ENCODE measurements at places on chromosomes 1 and 21.

GRCh38 chr1:201883786-201884185 lies 4.9 kb upstream of the SHISA4 start:
- DNase-seq = no peak

- no peak for DNase-seq
Measured at GRCh38 chr1:21912038-21912758, 24.9 kb downstream of the HSPG2 start.

DNA sequence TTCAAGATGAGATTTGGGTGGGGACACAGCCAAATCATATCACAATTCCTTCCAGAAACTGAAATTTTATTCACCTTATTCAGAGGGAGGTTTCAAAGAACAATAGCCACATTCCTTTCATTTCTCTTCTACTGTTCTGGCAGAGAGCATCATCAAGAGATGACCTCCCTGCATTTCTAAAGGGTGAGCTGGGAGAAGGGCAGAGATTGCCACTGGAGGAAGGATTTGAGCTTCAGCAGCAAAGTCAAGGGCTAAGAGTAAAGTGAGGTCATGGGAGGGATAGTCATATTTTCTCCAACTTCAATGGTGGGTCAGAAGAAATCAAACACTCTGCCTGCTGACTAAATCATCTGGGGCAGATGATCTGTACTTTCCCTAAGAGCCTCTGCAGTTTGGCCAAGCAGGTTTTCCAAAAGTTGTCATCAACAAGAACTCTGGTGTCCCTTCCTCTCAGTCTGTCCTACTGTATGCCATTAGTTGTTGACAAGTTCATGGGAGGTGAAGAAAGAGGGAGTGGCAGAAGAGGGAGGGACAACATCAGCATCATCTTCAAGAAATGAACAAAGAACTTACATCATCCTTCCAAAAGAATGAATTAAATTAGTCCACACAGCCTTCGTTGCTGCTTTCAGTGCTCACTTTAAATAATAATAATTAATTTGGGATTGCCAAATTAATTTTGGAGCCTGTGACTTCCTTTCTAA lies 298.3 kb downstream of the ASTN1 start:
- no peak for DNase-seq

DNA sequence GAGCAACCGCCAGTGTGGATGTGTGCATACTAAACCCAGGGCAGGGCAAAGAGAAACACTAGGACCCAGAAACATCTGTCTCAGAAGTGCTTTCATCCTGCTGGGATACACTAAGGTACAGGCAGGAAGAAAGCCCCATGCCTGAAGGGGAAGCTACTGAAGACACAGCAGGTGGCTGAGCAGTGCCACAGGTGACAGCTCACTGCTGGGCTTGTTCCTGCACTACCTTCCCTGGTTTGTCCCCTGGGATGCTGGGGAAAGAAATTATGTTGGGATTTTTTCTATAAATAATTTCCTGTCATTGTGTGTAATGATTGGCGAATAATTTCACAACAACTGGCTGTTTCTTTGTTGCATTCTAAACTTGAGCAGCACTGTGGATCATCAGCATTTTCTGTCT lies 245.3 kb upstream of the RAB4A start:
- no peak for DNase-seq

DNA sequence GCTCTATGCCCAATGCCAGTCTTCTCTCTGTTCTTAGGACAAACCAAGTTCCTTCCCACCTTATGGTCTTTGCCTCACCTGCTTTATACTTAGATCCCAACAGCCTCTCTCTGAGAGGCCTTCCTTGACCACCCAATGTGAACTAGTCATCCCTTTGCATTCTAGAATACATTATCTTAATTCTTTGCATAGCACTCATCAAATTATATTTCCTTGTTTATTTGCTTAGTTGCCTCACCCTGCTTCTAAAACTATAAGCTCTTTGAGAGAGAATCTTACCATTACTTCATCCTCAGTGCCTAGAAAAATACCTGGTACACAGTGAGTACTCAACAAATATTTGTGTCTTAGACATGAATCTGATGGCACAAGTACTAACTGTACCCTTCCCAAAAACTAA lies 8.0 kb downstream of the PIGP start:
- DNase-seq = no peak

- no peak for DNase-seq
Measured at GRCh38 chr21:35084869-35085268, 35.8 kb upstream of the RUNX1 start.

DNA sequence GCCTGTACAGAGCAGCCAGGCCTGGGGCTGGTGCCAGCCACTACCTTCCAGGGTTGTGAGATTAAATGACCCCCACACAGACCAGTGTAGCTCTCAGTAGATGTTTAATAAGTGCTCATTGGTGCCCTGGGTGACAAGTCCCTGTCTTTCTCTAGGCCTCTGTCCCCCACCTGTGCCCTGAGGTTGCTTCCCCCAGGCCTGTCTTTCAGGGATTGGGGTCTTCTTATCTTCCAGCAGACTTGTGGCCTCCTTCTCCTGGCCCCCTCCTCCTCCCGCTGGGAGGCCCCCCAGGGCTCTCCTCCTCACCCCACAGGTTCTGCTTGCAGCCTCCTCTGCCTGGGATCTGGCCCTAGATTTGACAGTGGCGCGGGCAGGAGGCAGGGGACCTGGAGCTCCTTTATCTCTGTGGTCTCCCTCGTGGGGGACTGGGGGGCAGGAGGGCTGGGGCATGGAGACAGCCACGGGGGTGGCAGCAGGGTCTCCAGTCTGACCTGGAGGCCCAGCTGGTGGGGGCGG lies 40.3 kb downstream of the EPHA2 start:
- no peak for DNase-seq

GRCh38 chr1:88812366-88812765 lies 79.0 kb downstream of the GTF2B start:
- DNase-seq = no peak

GRCh38 chr1:112711670-112712069 lies 3.5 kb downstream of the PPM1J start:
- no peak for DNase-seq

GRCh38 chr21:29326914-29327554 lies 28.3 kb downstream of the BACH1 start:
- DNase-seq = no peak

DNA sequence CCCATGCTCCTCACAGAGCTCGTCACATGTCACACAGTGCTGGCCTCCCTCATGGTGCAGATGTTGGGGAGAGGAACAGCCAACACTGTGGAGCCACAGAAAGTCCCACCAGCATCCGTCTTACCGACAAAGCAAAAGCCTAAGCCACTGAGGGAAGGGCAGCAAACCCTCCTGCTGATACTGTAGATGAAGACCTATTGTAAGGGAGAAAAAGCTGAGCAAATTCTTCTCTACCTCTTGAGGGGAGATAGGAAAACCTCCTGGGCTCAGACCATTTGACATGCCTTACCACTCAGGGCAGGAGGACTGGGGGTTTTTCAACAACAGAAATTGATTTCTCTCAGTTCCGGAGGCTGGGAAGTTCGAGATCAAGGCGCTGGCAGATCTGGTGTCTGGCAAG lies 95.9 kb downstream of the WDR64 start:
- no peak for DNase-seq

DNA sequence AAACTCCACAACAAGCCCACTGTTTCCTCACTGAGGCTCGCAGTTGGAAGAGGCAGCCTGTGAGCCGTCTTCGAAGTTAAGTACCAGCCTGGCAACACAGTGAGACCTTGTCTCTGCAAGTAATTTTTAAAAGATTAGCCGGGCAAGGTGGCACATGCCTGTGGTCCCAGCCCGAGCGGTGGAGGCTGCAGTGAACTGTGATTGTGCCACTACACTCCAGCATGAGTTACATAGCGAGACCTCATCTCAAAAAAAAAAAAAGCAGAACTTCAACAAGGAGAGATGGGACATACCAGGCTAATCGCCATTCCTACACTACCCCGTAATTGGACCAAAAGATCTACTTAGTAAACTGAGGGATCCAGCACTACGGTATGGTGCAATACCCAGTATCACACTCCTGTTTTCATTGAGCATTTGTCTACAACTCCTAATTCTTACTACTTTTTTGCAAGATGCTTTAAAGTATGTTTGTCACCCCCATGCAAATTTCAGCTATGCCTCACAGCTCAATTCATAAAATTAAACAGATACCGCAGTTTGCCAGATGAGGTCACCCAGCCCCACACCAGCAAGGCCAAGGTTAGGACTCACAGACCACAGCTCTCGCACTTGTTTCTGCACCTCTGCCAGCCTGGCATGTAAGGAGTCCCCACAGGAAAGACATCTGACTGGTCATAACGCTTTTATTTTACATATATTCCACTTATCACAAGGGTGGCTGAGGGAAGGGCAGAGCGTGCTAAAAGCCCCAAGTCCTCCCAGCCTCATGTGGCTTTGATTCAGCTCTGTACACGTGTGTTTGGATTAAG lies 21.0 kb downstream of the SDE2 start:
- DNase-seq = no peak

- no peak for DNase-seq
Measured at GRCh38 chr1:51280321-51280978, 44.4 kb downstream of the RNF11 start.

DNA sequence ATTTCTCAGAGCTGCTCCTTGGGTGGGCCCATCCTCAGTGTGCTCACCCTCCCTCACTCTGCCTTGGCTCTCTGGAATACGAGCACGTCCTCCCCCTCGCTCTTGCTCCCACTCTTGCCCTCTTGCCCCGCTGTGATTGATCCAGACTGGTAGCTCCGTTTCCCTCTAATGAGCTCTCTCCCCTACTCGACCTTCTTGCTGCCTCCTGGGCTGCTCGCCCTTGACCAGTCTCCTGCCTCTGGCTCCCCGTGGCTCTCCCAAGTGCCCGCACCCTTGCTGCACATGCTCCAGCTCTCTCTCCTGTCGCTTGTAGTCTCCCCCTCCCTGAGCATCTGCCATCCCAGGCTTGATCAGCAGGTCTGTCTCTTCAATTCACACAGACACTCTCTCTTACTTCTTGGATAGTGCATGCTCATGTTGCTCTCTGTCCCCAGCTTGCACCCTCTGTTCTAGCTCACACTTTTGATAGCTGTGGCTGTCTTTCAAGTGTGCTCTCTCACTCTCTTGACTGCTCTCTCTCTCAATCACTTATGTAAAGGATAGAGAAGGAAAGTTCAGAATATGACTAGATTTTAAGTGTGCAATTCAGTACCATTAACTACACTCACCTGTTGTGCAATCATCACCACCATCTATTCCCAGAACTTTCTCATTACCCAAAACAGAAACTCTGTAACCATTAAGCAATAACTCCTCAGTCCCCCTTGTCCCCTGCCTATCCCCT lies 51.1 kb downstream of the PHC2 start:
- DNase-seq = no peak

GRCh38 chr1:228163007-228163753 lies 2.4 kb upstream of the IBA57 start:
- no peak for DNase-seq

DNA sequence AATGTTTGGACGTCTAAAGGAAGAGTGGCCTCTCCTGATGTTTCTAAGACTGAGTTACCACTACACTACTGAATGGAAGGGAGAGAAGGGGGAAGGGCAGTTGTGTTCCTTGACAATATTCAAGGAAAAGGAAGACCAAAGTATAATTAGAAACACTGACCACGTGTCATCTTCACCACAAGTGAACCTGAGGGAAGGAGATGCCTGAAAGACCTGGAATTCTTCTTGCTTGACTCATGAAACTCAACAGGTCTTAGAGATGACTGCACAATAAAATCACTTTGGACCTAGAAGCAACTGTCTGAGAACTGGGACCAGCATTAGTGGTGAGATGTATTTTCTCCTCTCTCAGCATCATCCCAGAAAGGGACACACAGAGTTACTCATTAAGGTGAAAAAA lies 56.7 kb downstream of the PTPN14 start:
- DNase-seq = no peak

DNA sequence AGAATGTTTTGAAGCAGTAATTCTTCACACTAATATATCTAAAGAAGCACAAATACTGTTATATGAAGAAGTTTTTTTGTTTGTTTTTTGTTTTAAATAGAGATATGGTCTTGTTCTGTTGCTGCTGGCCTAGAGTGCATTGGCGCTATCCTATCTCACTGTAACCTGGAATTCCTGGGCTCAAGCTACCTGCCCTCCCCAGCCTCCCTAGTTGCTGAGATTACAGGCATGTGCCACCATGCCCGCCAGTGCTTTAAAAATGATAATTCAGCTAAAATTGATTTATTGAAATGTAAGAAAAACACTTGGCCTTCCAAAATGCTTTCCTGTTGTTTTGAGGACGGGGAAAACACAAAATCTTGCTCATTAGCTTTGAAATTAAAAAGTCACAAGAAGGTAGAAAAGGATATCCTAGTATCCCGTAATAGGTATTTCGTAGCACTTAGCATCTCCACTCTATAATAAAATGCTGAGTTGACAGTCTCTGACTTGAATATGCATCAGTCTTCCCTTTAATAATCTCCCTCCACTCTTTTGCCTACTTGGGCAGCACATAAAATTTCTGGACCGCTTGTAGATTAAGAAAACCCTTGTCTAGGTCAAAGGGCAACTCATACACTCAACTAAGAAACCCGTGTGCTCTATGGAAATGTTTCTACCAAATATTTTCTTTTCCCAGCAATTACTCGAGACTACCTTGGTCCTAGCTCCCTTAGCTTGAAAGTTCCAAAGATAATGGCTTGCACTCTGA lies 1.3 kb downstream of the SCYL3 start:
- DNase-seq = no peak

DNA sequence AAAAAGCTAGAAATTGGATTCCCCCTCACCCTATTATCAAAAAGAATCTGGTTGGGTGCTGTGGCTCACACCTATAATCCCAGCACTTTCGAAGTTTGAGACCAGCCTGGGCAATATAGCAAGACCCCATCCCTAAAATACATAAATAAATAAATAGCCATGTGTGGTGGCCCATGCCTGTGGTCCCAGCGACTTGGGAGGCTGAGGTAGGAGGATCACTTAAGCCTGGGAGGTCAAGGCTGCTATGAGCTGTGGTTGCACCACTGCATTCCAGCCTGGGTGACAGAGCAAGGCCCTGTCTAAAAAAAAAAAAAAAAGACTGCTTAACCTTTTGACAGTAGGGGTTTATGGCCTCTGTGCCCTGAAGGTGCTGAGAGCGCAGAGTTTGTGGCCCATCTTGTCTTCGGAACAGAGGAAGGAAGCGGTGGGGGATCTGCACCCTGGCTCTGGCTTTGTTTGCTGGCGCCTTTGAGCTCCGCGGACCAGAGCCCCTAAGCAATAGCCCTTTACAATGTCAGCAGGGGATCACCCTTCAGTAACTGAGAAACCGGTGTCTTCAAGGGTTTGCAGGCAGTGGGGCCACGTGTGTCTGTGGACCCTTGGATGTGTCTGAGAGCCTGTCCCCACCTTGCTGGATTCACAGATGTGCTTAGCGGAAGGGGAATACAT lies 22.1 kb downstream of the SLC2A7 start:
- DNase-seq = no peak

GRCh38 chr1:83418558-83418957 lies 580.4 kb downstream of the TTLL7 start:
- no peak for DNase-seq

- no peak for DNase-seq
Measured at GRCh38 chr1:94543893-94544635, 2.5 kb upstream of the F3 start.

All from stimulated activated CD8-positive, alpha-beta memory T cell treated with anti-CD3 and anti-CD28 coated beads, Interleukin-7, amount 100 ng/mL, for 1 hour (primary cell).